ENCODE measurements at places on chromosomes 3 and 15.

GRCh38 chr3:64450396-64450956, 225.2 kb upstream of the PRICKLE2 start:
- DNase-seq = no peak

- DNase-seq = no peak
Observed at GRCh38 chr3:63450023-63450422, 171.9 kb downstream of the SYNPR start.

- DNase-seq = no peak
Observed at GRCh38 chr3:105401691-105402149, 35.0 kb downstream of the ALCAM start.

- no peak for DNase-seq
Observed at GRCh38 chr3:49352890-49353421, 5.2 kb downstream of the GPX1 start.

- no peak for DNase-seq
Observed at GRCh38 chr3:86109434-86109833, 881.5 kb downstream of the VGLL3 start.

GRCh38 chr3:23052620-23053019, 150.5 kb upstream of the UBE2E2 start:
- no peak for DNase-seq

DNA sequence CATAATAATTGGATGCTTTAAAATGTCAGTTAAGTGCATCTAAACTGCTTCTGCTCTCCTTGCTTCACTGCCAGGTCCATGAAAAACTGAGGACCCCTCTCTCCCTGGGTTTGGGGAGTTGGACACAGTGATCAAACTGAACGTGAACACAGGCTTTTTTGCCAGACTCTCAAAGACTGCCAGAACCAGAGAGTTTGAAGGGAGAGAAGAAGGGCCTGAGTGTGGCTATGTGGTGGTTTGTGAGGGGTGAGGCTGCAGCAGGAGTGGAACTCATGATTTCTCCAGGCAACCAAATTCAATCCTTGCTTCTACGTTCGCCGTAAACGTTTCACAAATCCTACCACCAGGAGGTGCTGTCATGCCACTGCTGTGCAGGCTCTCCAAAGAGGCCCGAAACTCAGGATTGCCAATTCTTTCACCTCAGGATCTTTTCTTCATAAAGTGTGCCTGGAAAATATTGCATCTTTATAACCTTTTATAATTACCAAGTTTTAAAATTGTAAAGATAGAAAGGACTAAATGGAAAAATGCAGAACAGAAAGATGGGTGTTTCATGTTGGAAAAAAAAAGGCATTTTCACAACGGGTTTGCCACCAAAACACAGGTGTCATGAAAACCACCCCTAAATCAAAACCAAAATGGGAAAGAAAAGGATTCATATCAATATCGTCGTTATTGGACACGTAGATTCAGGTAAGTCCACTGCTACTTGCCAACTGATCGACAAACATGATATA, 19.7 kb downstream of the TM4SF4 start:
- peak; percentile 55 for DNase-seq

DNA sequence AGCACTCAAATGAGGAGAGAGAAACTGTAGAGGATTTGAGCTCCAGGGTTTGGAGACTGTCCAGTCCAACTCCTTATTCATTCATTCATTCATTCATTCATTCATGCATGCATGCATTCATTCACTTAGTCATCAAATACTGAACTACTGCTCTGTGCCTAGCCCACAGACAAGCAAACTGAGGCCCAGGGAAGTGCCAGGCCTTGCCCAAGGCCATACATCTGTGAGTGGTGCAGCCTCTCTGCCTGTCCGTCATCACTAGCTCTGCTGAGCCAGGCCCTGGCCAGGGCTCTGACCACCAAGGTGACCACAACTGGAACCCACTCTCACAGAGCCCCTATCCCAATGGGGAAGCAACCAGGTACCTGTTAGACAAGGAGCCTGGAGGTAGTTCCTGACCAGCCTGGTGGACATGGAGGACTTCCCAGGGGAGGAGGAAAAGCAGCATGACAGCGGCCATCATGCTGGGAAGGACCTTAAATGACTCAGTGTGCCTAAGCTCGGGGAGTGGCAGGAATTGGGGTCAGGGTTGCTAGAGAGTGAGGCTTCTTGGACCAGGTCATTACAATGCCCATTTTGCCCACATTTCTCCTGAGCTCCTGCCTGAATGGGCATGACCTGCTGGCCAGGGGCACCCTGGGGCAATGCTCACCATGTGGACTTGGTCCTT, 27.5 kb upstream of the RPL29 start:
- no peak for DNase-seq

- DNase-seq = no peak
Observed at GRCh38 chr15:91821458-91821857, 32.0 kb upstream of the SLCO3A1 start.

- DNase-seq = no peak
Observed at GRCh38 chr3:79246875-79247724, 520.7 kb downstream of the ROBO1 start.

DNA sequence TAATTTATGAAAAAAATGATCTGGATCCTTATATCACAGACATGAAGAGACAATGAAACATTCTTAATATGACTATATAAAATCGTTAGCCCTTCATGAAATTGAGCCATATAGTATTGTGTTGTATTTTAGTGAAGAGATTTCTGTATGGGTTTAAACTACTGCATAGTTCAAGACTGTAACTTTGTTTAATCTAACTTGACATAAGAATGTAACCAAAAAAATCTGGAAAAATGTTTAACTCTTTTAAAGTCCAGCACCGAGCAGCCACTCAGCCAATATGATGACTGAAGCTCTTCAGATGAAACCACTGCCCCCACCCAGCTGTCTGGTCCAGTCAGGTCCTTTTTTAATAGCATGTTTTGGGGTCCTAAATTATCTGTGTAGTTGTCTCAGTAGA, 4.9 kb downstream of the NANOGP8 start:
- no peak for DNase-seq

- no peak for DNase-seq
Observed at GRCh38 chr15:37107071-37107743, 6.9 kb upstream of the MEIS2 start.

- DNase-seq = no peak
Observed at GRCh38 chr3:14306142-14306541, 96.3 kb upstream of the SLC6A6 start.

DNA sequence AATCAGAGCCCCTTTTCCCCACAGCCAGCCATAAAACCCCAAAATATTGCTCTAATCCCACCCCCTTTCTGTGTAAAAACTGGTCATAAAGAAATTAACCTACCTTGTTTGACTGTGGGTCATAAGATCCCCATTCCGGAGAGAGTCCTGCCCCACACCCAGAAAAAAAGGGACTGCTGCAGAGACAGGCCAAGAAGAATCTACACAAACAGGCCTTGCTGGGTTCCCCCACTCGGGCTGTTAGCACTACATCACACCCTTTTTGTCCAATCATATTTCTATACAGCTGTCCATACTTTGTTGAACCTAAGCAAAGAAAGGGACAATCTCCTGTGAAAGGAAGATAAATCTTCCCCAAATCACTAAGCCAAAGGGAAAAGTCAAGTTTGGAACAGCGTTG, 84.4 kb upstream of the MFGE8 start:
- DNase-seq = no peak

DNA sequence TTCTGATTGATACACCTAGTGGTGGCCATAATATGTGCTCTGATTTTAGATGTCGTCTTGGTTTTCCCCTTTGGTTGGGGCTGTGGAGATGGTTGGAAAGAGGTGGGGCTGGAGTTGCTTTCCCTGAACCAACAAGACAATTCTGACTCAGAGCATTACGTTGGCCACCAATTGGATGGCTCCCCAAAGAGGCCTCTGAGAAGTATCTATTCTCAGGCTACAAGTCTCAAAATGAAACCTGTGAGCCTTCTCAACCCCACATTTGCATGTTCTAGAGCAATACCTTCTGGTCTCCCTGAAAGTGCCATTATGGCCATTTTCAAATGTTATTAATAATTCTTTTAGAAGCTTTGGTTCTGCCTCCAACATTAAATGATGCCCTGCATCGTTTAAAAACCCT, 188.4 kb upstream of the WNT5A start:
- no peak for DNase-seq

DNA sequence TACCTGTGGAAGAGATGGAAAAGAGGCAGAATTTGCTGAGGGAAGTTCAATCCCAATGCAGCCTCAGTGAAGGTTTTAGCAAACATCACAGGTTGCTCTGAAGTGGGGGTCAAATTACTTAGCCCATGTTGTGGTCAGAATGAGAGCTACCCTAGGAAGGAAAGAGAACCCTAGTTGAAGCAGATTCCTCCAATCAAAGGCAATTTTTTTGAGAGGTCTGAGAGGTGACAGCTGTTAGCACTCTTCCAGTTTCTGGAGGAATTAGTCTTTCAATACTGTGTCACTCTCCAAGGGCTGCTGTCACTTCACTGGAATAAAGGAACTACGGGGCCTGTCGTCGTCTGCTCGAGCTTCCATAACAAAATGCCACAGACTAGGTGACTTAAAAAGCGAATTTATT, 584.2 kb upstream of the DPPA4 start:
- no peak for DNase-seq

- DNase-seq = no peak
Observed at GRCh38 chr3:52679199-52679538, 6.5 kb downstream of the PBRM1 start.

GRCh38 chr15:77550301-77551251, 82.1 kb downstream of the LINGO1 start:
- no peak for DNase-seq

GRCh38 chr15:70113304-70113700, 15.6 kb upstream of the TLE3 start:
- no peak for DNase-seq

GRCh38 chr3:50539356-50540286, 27.9 kb downstream of the C3orf18 start:
- no peak for DNase-seq

GRCh38 chr3:122265957-122266356, 59.1 kb upstream of the CSTA start:
- no peak for DNase-seq

- no peak for DNase-seq
Observed at GRCh38 chr3:129654131-129654530, 47.7 kb upstream of the PLXND1 start.

DNA sequence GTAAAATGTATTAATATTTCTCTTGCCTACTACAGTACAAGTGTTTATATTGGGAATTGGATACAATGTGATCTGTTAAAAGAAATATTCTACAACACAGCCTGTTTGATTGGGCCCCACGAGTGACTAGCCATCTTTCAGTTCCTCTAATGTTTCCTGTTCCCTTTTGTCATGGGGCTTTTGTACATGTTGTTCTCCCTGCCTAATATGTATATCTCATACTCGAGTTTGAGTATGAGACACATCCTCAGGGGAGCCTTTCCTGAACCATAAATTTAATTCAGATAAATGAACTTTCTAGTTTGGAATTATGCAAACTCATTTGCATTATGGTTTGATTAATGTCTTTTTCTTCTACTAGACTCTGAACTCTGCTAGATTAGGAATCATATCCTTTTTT, 65.5 kb downstream of the MEF2A start:
- DNase-seq = no peak

- no peak for DNase-seq
Observed at GRCh38 chr3:173653781-173654180, 256.2 kb downstream of the NLGN1 start.

- DNase-seq = no peak
Observed at GRCh38 chr3:81483046-81483445, 278.4 kb downstream of the GBE1 start.

GRCh38 chr3:141000027-141000663, 51.0 kb upstream of the SPSB4 start:
- peak; percentile 39 for DNase-seq

DNA sequence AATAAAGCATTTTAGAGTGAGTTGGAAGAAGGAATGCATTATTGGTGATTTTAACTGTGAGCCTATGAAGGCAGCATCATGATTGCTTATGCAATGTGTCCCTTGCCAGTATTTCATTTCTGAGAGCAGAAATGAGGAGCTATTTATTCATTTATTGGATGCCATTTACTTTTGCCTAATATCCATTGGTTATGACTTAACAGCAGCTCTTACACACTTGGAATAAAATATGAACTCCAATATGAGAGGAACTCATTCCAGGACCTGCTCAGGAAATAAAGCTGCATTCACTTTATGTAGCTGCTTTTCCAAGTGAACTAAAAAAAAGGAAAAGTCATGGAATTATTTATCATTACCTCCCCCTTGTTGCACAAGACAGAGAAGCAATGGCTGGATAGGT, 280.1 kb downstream of the LRTM1 start:
- no peak for DNase-seq

GRCh38 chr3:157128771-157129681, 30.9 kb downstream of the CCNL1 start:
- DNase-seq = peak; percentile 32

DNA sequence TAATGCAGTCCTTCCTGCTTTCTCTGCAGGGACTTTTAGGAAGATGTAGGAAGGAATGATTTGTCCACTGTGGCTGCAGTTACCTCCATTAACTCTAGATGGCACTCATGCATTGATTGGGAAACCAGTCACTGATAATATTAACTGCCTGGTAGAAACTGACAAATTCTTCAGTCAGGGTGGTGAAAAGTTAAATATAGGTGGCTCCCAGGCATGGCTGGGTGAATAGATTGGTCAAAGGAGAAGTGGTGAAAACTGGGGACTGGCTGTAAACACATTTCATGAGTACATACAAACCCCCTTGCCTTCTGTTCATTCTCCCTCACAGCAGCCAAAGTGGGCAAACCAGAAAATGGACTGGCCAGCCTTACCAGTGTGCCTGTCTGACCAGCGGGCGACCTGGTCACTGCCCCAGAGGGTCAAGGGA, 333.4 kb downstream of the THSD4 start:
- DNase-seq = peak; percentile 6

- DNase-seq = no peak
Observed at GRCh38 chr15:59388670-59389069, 16.0 kb upstream of the MYO1E start.

GRCh38 chr15:78996894-78997275, 52.0 kb upstream of the CTSH start:
- no peak for DNase-seq

DNA sequence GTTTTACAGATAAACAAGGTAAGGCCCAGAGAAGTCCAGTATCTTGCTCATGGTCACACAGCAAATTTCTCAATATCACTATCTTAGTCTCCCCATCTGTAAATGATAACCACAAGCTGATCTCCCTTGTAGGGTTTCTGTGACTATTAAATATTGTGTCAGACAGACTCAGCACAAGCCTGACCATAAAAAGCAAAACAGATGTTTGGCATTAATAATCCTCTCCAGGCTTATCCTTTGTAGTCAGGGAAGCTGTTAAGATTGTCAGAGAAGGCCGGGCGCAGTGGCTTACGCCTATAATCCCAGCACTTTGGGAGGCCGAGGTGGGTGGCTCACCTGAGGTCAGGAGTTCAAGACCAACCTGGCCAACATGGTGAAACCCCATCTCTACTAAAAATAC, 173.2 kb upstream of the PRICKLE2 start:
- DNase-seq = no peak

DNA sequence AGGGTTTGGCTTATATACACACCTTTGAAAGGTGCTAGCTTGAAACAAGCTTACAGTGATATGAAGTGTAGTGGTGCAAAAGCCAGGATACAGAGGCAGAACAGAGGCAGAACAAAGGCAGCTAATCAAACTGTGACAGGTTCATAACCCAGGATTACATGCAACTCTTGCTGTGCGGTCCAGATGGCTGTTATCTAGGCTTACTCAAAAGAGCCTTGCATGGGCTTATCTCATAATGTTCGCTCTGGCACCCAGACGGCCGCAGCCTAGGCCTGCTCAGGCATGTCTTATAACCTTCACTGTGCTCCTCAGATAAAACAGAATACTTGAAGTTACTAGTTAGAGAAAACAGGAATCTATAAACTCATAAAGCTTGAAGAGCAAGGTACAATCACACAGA, 22.8 kb upstream of the NOX5 start:
- no peak for DNase-seq

All from stimulated activated CD4-positive, alpha-beta T cell treated with anti-CD3 and anti-CD28 coated beads, Interleukin-2, amount 100 ng/mL, for 24 hours (primary cell).